NCI-H69 (cell line): ENCODE measurements at places on chromosomes 1 and 21.

- DNase-seq: peak; percentile 81
Measured at GRCh38 chr1:152185544-152186391, 26.7 kb upstream of the RPTN start.

- no peak for DNase-seq
Measured at GRCh38 chr1:180218806-180219765, 11.0 kb upstream of the LHX4 start.

GRCh38 chr1:154669464-154670282, 61.7 kb upstream of the ADAR start:
- DNase-seq: peak; percentile 84

DNA sequence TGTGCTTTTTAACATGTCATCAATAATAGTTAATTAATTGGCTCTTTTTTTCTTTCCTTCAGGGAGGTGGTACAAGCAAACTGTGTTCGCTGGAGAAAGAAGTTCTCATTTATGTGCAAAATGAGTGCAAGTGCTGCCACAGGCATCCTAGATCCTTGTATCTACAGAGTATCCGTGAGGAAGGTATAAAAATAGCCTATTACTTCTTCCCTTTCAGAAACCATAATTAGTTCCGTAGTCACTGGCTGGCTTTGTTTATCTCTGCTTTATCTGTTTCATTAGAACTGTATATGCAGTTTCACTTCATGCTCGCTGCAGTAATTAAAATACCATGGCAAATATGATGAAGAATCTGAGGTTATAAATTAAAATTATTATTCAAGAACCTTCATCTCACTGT, 40.6 kb downstream of the EEIG2 start:
- no peak for DNase-seq

DNA sequence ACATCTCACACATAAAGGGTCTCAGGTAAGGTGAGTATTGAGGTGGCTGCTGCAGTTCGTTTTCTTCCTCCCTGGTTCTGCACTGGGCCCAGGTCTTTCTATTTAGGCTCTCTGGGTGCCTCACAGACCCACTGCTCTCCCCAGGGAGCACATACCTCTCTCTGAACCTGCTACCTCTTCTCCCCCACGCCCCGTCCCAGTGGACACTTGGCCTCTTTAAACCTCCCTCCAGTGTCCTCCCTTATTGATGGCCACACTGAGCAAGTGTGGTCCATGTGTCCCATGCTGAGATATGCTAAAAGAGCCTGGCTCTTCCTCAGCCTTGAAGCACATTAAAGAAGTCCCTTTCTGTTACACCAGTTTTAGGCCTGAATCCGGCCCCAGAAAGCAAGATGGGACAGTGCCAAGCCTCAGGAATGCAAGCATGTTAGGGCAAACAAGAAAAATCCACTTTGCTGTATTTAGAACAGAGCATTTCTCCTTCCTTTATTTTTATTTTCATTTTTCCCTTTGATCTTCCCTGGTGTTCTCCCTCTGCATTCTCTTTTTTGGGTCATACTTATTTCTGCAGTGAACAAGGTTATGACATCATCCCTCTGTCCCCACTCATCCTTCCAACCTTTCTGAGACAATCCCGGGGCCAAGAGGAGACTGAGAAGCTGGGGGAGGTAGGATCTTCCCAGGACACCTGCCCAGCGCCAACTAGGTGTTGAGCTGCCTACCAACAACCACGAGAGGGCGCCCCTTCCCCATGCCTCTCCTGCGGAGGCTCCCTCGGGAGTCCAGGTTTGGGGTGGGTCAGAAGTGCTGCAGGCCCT, 5.0 kb upstream of the CHI3L2 start:
- DNase-seq: peak; percentile 63

- no peak for DNase-seq
Measured at GRCh38 chr1:193111641-193112090, 6.5 kb upstream of the GLRX2 start.

- peak; percentile 85 for DNase-seq
Measured at GRCh38 chr21:24590261-24590660, 1017.0 kb downstream of the MRPL39 start.

DNA sequence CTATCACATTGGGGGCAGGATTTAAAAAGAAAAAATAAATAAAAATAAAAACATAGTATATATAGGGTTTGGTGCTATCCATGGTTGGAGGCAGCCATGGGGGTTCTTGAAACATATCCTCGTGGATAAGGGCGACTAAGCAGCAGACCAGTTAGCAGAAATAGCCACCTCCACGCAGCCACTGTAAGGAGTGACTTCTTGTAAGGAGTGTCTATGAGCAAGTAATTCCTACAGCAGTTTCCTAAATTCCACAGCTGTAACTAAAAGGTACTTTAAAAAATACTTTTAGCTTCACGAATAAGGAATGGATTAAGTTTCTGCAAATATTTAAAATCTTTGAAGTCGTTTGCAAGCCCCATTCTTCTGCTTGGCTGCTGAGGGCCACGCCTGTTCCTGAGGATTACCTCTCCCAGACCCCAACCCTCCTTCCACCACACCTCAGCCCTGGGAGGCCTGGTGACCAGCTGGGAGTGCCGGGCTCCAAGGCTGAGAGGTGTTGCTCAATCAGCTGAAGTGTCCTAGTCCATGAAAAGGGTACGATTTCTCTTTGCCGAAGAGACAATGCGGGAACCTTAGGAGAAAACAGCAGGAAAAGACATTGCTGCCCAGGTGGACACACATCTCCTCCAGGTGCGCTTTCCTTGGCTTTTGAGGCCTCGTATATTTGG, 115.3 kb downstream of the ADSS2 start:
- no peak for DNase-seq
